Right atrium auricular region (tissue), 2 donors: ENCODE measurements at places on chromosomes 12 and 14. TPM values are rescaled to one million over a fixed set of nuclear protein-coding genes. Genes with fewer than 3 reads are reported as not detected.

DNA sequence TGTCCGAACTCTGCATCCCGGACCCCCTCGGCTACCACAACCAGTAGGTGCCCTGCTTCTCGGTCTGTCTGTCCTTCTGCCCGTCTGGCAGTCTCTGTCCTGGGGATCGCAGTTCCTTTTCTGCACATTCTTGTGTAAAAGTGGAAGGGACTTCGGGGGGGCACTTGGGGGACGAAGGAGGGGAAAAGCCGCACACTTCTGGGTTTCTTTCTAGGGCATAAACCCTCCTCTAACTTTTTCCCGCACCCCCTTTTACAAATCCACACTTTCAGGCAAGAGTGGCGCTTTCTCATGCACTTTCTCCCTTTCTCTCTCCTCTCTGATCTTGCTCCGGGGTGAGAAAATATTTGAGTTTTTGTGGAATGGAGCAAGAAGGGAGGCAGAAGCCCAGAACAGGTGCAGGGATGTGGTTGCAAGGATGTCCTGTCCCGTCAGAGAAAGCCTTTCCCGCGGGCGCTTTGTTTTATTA is 506 bp downstream of the ESRRB start:
- peaks cover 15% of the 10 kb centered on the region for H3K4me1 ChIP-seq
- no peak overlapping the region for H3K27ac ChIP-seq
- no peaks in the 10 kb centered on the region for H3K36me3 ChIP-seq
- H3K4me3 ChIP-seq: peak overlapping the region; percentile 0

- no peak overlapping the region for H3K4me3 ChIP-seq
- H3K27ac ChIP-seq: no peak overlapping the region
- H3K27me3 ChIP-seq: no peaks in the 10 kb centered on the region
Observed at GRCh38 chr12:26374934-26375680, 179.7 kb downstream of the SSPN start.

- no peaks in the 10 kb centered on the region for H3K36me3 ChIP-seq
- no peak for DNase-seq
- H3K27me3 ChIP-seq: no peaks in the 10 kb centered on the region
- H3K4me3 ChIP-seq: no peak overlapping the region
- H3K27ac ChIP-seq: no peak overlapping the region
Observed at GRCh38 chr12:77553976-77554619, 276.6 kb upstream of the NAV3 start.

DNA sequence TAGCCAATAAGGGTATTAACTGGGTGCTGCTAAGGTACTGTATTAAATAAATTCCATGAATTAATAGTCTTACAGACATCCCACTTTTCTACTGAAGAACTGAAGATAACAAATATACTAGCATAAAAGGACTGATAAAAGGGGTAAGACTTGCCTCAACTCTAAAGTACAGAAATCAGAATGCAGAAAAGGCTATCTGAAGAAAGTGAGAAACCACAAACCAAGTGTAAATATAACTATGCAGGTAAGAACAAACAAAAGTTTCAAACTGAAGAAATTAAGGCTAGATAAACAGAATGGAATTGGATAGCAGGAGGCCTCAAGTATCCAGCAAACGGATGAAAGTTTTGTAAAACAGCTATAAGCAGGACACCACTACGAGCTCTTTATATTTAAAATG is 29.5 kb downstream of the YAF2 start:
- H3K36me3 ChIP-seq: peaks cover 11% of the 10 kb centered on the region
- peaks cover 10% of the 10 kb centered on the region for H3K4me1 ChIP-seq
- H3K27me3 ChIP-seq: no peaks in the 10 kb centered on the region

DNA sequence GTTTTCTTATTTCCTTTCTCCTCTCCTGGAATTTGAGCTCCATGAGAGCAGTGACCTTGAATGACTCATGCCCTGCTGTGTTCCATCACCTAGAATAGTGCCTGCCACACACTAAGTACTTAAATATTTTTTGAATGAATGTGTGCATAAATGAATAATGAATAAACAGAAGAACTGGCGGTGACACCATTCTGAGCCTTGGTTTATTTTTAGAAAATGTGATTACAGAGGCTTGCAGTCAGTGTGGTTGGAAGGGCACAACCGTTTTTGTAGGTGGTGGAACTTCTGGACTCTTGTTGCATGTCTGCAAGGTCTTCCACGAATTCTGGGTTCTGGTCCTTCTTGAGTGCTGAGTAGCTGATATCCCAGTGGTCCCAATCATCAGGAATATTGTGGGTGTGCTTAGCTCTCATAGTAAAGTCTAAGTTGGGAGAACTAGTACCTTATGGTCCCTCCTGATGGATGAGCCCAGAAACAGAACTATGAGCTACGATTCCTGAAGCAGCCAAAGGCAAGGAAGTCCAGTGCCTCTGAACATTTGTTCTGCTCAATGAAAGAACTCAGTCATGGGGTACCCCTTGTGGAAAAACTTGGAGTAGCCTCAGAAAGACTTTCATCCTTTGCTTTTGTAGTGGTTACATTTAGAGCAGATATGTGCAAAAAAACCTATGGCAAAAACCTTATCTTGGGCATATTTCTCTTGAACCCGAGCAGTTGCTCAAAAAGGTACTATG is 28.8 kb upstream of the BHLHE41 start:
- no peaks in the 10 kb centered on the region for H3K27me3 ChIP-seq
- H3K4me1 ChIP-seq: no peaks in the 10 kb centered on the region
- H3K36me3 ChIP-seq: no peaks in the 10 kb centered on the region

GRCh38 chr12:50211392-50212070 is 44.4 kb upstream of the CERS5 start:
- H3K27me3 ChIP-seq: no peaks in the 10 kb centered on the region
- H3K4me3 ChIP-seq: no peak overlapping the region
- H3K27ac ChIP-seq: peak overlapping the region; percentile 29
- no peak for DNase-seq

GRCh38 chr12:113482334-113482733 is 10.7 kb upstream of the LHX5 start:
- no peak overlapping the region for H3K4me3 ChIP-seq
- no peaks in the 10 kb centered on the region for H3K4me1 ChIP-seq
- H3K27ac ChIP-seq: no peak overlapping the region
- DNase-seq: no peak

DNA sequence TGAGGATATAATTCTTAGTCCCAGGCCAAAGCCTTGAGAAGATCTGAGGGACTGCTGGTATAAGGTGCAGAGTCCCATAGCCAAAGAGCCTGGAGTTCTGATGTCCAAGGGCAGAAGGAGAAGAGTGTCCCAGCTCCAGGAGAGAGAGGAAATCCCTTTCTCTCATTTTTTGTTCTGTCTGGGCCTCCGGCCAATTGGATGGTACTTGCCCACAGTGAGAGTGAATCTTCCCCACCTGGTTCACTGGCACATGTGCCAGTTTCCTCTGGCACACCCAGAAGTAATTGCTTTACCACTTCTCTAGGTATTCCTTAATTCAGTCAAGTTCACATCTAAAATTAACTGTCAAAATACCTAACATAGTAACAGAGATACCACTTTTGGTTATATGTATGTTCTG is 15.3 kb downstream of the ARID4A start:
- peaks cover 3% of the 10 kb centered on the region for H3K36me3 ChIP-seq
- H3K27me3 ChIP-seq: no peaks in the 10 kb centered on the region
- no peak overlapping the region for H3K4me3 ChIP-seq

GRCh38 chr12:117111386-117111785 is 12.2 kb upstream of the TESC start:
- DNase-seq: no peak
- no peaks in the 10 kb centered on the region for H3K4me1 ChIP-seq
- no peak overlapping the region for H3K4me3 ChIP-seq
- no peaks in the 10 kb centered on the region for H3K27me3 ChIP-seq
- H3K27ac ChIP-seq: no peak overlapping the region

GRCh38 chr14:103314496-103315277 is 19.4 kb upstream of the EIF5 start:
- no peaks in the 10 kb centered on the region for H3K36me3 ChIP-seq
- no peaks in the 10 kb centered on the region for H3K4me1 ChIP-seq
- no peak for DNase-seq
- H3K4me3 ChIP-seq: no peak overlapping the region
- H3K27me3 ChIP-seq: no peaks in the 10 kb centered on the region
- H3K27ac ChIP-seq: no peak overlapping the region

- H3K36me3 ChIP-seq: no peaks in the 10 kb centered on the region
- H3K27ac ChIP-seq: peak overlapping the region; percentile 40
- no peaks in the 10 kb centered on the region for H3K27me3 ChIP-seq
- no peak overlapping the region for H3K4me3 ChIP-seq
- DNase-seq: no peak
Observed at GRCh38 chr14:33916663-33917565, 34.0 kb downstream of the EGLN3 start.

DNA sequence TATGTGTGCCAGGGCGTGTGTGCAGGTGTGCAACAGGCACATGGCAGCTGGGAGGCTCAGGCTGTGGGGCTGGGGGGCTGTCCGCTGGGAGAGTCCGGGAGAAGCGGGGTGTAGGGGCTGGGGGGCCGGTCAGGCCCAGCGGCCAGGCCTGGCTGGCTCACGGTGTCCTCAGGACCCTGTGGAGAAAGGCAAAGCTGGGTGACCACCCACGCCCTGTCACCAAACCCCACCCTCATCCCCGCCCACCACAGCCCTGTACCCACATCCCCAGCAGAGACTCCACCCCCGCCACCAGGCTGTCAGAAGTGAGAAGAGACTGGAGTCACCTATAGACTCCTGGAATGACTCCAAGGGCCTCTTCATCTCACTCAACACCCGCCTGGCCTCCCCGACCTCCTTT is 85.3 kb downstream of the SCARB1 start:
- no peak overlapping the region for H3K4me3 ChIP-seq
- no peak overlapping the region for H3K27ac ChIP-seq
- H3K4me1 ChIP-seq: peaks cover 20% of the 10 kb centered on the region

Gene VRTN
- total RNA-seq: not detected

Gene ENDOU
- 2.1 TPM for total RNA-seq

Gene PRH1
- total RNA-seq: 9.2 TPM

Gene TSHR
- total RNA-seq: not detected
